Stimulated activated CD4-positive, alpha-beta T cell treated with anti-CD3 and anti-CD28 coated beads, Interleukin-12 subunit alpha, Interleukin-12 subunit beta, amount 100 ng/mL, for 24 hours (primary cell): ENCODE measurements at places on chromosomes 2 and 18.

- no peak for DNase-seq
Measured at GRCh38 chr2:14454202-14454601, 178.3 kb upstream of the LRATD1 start.

GRCh38 chr18:66013969-66014368, 263.2 kb downstream of the CDH7 start:
- no peak for DNase-seq

DNA sequence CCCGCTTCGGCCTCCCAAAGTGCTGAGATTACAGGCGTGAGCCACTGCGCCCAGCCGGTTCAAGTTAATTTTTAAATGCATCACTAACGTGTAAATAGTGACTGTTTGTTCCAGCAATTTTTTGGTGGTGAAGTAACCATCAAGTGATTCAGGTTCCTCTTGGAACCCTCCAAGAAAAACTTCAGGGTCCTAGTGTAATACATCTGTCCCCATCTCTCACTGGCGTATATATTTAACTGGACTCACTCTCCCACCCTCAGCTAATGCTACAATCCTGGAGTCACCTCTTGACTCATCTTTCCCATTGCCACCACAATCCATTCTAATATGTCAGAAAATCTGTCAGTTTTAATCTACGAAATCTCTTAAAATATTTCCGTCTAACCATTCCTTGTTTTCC, 10.3 kb downstream of the SULT1C4 start:
- DNase-seq: no peak

GRCh38 chr2:20051532-20052228, at the start of gene LAPTM4A:
LAPTM4A (minus strand) TSS chr2:20051628; CDS start chr2:20051520, 108 bp downstream.
- DNase-seq: peak; percentile 93

DNA sequence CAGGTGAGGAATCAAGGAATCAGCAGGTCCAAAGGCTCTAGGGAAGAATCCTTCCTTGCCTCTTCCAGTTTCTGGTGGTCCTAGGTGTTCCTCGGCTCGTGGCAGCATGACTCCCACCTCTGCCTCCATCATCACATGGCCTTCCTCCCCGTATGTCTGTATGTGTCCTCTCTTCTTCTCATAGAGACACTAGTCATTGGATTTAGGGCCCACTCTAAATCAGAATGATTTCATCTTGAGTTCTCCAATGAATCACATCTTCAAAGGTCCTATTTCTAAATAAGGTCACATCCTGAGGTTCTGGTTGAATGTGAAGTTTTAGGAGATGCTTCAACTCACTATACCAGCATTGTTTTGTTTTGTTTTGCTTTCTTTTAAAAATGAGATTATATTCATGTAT, 11.1 kb upstream of the AGFG1 start:
- no peak for DNase-seq

DNA sequence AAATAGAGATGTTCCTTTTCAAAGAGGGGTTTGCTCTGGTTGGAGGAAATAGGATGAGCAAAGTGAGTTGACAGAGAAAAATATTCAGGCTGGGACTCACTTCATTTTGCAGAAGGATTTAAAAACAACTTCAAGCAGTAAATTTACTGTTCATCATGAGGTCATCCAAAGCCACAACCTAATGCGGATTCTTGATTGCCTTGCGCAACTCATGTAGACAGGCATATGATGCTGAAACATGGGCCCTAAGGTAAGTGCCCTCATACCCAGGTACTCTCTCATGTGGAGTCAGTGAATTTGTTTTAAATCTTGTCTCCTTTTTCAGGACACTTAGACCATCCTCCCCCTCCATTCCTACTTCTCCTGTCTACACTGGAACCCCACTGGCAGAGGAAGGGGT, 51.9 kb upstream of the LYPD1 start:
- DNase-seq: no peak

DNA sequence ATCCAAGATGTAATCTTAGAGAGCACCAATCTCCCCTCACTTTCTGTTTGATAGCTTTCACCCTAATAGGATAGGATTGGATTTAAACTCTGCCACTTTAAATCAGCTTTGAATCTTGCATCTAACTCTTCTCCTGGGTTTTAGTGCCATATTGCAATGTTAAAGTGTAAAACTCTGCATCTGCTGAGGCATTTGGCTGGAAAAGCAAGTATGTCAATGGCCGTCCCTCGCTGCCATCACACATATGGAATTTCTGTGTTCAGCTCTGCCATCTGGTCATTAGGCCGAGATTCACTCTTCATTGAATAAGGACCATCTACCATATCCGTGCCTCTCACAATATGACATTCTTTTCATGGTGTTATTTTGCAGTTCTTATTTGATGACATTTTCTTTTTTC, 728.1 kb upstream of the PIK3C3 start:
- DNase-seq: no peak

GRCh38 chr2:72010647-72011369, 136.9 kb downstream of the CYP26B1 start:
- no peak for DNase-seq

- no peak for DNase-seq
Measured at GRCh38 chr2:197998702-197999101, 194.3 kb downstream of the PLCL1 start.

GRCh38 chr18:37546272-37546537, 19.4 kb downstream of the CELF4 start:
- no peak for DNase-seq
